ENCODE measurements at places on chromosomes 1 and 21.

DNA sequence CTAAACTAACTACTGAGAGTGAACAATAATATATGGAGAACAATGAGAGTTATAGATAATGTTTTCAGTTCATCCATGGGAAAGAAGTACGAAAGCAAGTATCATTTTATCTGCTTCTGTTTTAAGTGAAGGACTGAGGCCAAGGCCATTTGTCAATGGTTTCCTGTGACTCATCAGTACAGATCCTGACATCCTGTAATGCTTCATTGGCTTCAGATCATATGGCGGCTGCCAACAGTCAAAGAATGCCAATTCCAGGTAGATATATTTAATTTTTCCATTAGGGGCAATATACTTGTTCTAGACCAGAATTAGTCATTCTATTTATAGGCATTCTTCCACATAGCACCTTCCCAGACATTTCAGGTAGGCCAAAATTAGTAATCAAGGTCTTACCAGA, 97.3 kb downstream of the USH2A start:
- no peak for DNase-seq

DNA sequence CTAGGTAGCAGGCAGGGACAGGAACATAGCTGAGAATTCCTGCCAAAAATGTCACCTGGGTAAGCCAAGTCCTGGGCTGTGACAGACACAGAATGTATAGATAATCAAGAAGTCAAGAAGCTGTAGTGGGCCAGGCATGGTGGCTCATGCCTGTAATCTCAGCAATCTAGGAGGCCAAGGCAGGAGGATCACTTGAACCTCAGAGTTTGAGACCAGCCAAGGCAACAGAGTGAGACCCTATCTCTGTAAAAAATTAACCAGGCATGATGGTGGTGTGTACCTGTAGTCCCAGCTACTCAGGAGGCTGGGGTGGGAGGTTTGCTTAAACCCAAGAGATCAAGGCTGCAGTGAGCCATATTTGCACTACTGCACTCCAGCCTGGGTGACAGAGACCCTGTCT, 3.3 kb upstream of the ALG14 start:
- DNase-seq: no peak

DNA sequence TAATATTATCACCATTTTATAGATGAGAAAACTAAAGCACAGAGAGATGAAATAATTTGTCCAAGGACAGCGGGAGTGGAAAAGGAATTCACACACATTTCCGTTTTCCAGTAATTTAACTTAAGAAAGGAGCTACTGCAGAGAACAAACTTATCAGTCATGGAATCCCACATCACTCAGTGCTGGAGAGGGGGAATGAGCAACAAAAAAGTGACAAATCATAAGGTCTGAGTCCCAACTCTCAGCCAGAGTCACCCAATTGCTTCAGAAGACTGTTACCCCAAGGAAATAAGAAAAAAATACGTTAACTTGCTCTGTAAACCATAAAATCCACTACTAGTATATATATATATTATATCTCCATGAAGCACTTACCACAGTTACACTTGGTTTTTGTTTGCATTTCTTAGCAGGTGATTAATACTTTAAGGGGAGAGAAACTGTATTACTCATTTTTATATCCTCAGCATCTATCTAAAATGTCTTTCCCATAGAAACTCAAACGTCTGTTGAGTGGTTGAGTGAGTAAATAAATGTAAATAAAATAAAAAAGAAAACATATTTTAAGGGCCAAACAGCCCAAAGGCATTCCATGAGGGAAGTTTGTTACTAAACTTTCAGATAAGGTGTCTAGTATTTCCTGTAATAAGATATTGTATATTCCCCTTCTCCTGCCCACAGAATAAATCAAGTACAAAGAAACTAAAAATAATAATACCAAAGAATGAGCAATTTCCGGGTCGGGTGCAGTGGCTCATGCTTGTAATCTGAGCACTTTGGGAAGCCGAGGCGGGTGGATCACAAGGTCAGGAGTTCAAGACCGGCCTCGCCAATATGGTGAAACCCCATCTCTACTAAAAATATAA, 76.8 kb downstream of the SLC45A1 start:
- DNase-seq: peak; percentile 12

DNA sequence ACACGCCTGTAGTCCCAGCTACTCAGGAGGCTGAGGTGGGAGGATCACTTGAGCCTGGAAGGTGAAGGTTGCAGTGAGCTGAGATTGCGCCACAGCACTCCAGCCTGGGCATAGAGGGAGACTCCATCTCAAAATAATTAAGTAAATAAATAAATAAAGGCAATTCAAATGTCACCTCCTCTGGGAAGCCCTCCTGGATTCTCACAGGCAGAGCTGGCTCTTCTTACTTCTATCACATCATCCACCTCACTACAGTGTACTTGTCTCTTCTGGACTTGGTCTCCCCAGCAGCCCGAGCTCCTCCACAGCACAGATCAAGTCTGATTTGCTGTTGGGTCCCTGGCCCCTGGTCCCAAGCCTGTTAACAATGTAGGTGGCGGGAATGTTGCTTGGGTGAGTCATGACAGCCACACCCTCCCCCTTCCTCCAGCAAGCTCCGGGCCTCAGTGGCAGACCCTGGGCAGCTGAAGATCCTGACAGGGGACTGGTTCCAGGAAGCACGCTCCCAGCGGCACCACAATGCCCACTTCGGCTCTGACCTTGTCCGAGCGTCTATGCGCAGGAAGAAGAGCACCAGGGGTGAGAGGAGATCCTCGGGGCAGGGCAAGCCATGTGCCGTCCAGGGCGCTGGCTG, 5.3 kb downstream of the SYTL1 start:
- no peak for DNase-seq

GRCh38 chr1:24695202-24695974, 49.9 kb upstream of the CLIC4 start:
- peak; percentile 18 for DNase-seq

- DNase-seq: no peak
Observed at GRCh38 chr1:186113461-186113860, 261.6 kb downstream of the TPR start.

DNA sequence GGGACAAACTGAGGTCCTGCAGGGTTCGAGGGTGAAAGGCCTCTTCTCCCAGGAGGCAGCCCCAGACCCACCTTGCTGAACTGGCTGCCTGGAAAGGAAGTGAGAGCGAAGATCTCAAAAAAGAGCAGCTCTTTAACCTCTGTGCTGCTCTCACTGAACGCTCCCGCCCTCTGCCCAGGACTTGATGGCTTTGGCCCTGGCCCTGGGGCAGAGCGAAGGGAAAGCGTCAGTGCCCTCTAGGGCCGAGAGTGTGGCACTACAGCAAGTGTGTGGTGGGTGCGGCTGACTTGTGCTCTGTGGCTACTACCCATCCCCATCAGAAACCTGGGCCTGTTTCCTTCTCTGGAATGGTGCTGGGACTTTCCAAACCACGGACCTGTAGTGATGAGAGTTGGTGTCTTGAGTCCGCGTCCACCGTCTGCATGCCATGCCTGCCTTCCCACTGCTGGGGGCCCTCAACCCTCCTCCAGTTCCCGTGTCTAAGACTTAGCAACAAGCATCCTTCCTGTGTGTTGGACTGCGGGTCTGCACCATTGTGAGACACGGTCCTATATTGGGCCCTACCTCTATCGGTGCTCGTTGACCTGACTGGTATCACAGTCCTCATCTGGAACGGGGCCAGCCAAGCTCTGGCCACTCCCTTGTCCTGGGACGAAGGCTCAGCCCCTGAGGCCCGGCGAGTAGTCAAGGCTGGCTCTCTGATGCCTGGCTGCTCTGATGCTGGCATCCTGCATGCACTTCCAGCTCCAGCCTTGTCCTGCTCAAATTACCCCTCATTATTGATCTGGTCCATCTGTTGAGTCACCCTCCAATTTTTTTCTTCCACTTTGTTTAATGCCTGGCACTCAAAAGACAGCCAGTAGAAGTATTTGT, 180.3 kb downstream of the DISC1 start:
- peak; percentile 55 for DNase-seq

- DNase-seq: peak; percentile 31
Observed at GRCh38 chr1:186643614-186644013, 36.6 kb downstream of the PTGS2 start.

DNA sequence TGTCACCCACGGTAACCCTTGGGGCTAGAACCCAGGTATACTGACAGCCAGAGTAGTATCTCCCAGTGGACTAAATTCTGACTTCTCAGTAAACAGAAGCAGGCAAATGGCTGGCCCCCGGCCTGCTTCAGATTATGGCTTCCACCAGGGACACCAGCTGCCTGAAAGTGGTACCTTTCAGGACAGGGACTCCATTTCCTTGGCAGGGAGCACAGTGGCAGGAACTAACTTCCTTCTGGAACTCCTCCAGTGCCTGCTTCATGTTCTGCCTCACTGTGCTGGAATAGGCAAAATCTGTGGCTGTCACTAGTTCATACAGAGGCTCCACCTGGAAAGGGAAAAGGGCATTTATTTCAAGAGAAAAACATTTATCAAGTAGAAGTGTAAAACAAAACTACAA, 32.7 kb downstream of the C8B start:
- no peak for DNase-seq

GRCh38 chr1:101440485-101440884, 203.7 kb downstream of the S1PR1 start:
- DNase-seq: no peak

- peak; percentile 79 for DNase-seq
Observed at GRCh38 chr1:24724345-24725208, 20.7 kb upstream of the CLIC4 start.

DNA sequence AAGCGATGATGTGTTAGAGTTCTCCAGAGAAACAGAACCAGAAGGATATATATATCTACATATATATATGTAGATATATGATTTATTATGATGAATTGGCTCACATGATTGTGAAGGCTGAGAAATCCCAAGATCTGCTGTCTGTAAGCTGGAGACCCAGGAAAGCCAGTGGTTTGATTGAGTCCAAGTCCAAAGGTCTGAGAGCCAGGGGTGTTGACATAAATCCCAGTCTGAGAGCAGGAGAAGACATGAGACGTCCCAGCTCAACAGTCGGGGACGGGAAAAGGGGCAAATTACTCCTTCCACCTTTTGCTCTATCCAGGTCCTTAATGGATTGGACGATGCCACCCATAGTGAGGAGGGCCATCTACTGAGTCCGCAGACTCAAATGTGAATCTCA, 126.6 kb downstream of the PRDM2 start:
- DNase-seq: no peak

DNA sequence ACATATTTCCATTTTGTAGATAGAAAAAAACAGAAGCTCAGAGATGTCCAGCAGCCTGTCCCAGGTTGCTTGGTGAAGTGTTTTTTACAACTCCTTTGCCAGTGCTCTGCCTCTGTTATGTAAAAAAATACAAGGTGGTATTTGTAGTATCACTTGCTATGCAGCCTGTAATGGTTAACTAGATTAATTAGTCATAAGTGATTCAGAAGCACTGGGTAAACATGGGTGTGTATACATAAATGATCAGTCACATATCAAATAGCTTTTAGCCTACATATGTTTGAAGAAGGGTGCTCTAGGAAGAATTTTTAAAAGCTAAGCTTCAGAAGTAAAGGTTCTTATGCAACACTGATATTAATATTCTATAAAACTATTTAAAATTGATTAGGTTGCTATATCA, 70.0 kb upstream of the MAGI3 start:
- DNase-seq: no peak

DNA sequence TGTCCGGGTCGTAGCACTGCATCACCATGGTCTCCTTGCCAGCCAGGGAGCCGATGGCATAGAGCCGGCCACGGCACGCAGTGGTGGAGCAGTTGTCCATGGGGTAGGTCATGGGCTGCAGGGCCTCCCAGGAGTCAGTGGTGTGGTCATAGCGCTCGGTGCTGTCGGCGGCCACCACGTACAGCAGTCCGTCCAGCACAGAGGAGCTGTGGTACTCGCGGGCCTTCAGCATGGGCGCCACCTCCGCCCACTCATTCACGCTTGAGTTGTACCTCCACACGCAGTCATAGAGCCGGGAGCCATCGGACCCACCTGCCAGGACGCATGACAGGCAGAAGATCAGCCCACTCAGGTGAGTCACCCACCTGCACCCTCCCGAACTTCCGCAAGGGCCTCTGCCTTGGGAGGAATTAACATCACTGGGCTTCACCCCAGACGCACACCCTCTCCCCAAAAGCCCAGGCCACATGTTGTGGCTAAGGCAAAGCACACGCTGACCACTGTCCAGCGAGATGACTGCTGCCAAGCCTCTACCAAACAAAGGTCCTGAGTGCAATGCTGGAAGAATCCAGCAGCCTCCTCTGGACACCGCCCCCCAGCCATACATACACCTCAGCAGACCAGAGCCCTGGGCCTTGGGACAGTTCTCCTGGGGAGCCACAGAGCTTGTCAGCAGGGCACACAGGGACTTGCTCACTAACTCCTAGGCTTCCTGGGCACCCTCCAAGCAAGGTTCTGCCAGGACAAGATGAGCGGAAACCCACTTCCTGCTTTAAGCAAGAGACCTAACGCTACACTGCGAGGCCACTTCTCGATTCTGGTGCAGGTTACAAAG, 3.3 kb downstream of the KLHL21 start:
- peak; percentile 45 for DNase-seq

- DNase-seq: no peak
Observed at GRCh38 chr1:12436817-12437599, 181.0 kb downstream of the DHRS3 start.

DNA sequence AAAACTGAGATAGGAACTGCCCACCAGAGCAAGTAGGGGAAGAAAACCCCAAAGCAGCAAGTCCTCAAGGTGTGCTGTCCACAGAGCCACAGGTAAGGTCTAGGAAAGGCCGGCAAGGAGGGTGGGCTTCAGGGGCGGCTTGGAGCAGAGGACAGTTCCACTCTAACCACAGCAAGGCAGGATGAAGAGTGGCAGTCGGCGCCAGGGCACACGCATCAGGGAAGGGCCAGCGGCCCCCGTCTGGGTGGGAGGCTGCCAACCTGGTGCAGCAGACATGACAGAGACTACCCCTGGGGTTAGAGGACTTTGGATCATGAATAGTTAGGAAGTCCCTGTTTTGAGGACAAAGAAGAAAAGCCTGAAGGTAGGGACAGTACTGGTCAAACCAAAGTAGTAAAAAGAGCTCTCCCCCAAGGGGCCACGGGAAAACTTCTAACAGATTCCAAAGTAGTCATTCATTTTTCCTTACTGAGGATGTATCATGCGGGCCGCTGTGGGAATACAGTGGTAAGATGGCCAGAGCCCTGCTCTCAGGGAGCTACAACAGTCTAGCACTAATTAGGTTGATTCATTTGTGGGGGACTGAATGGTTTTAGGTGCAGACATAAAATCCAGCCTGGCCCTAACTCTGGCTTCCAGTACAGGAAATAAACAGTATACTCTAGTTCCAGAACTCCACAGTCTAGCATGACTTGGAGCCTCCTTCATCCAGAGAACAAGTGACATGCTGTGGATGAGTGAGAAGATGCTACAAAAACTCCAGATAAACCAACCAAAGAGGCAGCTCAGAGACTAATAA, 3.5 kb upstream of the RAP1GAP start:
- DNase-seq: no peak

DNA sequence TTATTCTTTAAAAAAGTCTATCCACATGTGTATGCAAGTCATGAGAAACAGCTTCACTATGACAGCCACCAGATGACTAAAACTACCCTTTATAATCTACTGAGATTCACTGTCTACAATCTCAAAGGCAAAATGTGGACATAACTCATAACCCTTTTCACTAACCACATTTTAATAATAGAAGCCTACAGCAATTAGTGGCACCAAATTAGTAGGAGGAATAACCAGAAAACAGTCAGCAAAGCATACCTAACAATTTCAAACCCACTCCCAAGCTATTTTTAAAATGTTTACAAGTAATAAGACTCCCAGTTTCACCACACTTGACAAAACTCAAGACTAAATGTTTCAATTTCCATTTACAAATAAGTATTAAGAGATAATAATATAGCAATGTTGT, 442.9 kb downstream of the PTPRC start:
- no peak for DNase-seq

GRCh38 chr1:12039164-12039525, 19.8 kb downstream of the MIIP start:
- peak; percentile 94 for DNase-seq
